ENCODE measurements at places on chromosomes 16 and 17.

DNA sequence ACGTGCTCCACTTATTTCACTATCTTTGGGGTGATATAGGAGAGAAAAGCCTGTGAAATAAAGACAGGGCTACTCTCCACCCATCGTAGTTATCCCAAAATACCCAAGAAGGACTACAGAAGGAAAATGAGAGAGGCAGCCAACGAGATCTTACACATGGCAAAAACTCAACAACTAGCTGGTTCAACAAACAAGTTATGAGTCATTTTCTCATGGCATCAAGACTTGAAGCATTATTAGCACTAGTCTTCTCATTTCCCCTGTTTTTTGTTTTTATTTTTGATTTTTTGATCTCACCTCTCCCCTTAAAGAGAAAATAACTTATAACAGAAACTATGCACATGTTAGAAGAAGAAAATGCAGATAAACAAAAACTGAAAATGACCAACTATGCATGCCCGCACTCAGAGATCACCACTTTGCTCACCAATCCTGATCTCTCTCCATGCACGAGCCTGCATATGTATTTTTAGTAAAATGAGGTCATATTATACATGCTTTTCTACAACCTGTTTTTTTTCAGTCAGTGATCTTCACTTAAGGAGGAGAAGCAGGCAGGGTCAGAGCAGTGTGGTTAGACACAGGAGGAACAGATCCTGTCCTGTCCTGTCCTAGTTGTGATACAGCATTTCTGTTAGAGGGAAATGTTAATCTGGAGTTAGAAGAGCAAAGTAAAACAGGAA is 22.8 kb downstream of the FAM117A start:
- no peak for DNase-seq

DNA sequence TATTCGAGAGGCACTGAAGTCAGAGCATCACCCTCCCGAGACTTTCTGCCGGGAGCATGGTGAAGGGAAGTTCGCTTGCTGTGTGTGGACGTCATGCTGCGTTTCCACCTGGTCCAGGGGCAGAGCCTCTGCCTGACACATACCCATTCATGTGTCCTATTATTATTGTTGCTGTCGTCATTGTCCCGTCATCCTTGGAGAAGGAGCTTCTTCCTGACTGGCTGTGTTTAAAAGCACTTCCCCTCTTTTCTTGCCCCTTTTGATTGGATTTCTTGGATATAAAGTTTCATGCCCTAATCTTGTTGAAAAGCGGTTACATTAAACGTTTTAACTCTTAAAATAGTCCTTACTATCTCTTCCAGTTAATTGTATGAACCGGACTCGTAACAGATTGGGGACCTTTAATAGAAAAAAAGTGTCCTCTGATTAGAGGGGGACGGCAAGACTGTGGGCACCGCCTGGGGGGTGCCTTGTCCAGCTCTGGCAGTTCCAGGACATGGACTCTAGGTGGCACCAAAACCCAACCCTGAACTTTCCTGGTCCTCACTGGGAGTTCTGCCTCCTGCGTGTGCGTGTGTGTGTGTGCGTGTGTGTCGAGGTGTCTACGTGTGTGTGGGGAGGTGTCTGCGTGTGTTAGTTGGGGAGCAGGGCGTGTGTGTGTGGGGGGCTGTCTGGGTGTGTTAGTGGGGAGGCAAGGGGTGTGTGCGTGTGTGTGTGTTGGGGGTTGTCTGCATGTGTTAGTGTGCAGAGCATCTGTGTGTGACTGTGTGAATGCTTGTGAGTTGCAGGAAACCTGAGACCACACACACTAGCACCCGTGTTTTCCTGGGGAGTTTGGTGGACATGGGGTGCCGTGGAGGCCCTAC is 133.3 kb upstream of the CIBAR2 start:
- DNase-seq, result peak; percentile 57

GRCh38 chr16:57669476-57670162 is 1.5 kb downstream of the ADGRG3 start:
- no peak for DNase-seq

GRCh38 chr17:31397256-31397939 is 5.9 kb downstream of the RAB11FIP4 start:
- DNase-seq, result no peak

- DNase-seq, result no peak
Observed at GRCh38 chr16:46737621-46738214, 10.4 kb downstream of the MYLK3 start.

GRCh38 chr16:86304868-86305267 is 205.5 kb upstream of the FOXF1 start:
- no peak for DNase-seq

DNA sequence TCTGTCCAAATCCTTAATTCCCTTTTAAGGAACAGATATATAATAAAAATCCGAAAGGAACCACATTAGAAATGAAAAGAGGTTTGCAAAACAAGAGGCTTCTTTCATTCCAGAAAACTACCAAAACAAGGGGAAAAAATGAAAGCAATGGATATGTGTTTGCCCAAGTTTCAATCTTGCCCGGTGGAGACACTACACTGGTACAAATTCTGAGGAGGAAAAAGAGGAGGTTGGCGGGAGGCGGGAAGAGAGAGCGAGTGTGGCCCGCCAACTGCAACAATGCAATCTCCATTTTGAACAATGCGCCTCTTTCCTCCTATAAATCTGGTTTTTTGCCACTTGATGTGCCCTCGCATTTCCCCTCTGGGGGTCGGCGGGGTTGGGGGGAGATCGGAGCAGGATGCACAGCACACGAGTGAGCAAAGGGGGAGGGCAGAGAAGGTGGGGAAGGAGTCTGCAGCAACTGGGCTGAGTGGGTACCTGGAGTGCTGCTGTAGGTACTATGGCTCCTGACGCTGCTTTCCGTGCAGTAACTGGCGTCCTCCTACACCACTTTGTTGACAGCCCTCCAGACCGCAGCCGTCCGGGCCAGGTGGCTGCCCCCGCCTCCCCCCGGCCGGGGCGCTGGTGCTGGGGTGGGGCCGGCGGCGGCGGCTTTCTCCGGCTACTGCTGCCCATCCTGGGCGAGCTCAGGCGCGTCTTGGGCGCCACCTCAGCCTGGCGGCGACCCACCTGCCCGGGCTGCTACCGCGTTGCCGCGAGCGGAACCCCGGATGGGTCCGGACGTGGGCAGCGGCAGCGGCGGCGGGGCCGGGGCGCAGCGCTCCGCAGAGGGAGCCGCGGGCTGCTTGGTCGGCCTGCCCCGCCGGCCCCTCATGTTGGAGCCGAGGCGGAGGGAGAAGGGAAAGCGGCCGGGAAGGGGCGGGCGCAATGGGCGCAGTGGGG is 93.8 kb upstream of the PLEKHM1 start:
- DNase-seq, result peak; percentile 78

- no peak for DNase-seq
Observed at GRCh38 chr17:65542067-65542466, 19.4 kb downstream of the AXIN2 start.

GRCh38 chr17:1736348-1737281 is 6.1 kb upstream of the SERPINF2 start:
- DNase-seq, result no peak

DNA sequence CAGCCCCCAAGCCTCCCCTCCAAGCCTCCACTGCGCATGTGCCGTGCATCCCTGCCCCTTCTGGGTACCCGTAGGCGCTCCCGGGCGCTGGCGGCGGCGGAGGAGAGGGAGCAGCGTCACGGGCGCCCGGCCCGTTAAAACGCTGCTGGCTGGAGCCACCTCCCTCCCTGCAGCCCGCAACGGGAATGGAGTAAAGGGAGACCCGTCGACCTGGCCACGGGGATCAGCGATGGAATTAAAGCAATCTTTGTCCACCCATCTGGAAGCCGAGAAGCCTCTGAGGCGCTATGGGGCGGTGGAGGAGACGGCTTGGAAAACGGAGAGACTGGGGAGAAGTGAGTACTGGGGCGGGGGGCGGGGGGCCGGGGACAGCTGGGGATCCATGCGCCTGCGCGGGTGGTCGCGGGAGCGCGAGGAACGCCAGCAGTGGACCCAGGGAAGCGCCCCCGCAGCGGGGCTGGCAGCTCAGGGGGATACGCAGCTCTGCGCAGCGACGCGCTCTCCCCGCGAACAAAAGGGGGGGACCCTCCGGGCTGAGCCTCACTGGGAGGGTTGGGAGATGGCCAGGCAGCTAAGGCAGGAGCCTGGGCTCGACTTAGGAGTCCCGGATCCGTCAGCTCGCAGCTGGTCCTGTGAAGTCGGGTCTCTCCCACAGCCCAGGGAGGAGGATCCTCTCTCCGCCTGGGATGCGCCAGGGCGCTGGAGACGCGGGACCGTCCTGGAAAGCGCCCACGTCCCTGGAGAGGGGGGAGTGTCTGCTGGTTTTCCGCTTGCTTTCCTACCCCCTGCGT is at the start of gene BMERB1:
BMERB1 (plus strand) TSS at position 164 of the 791 bp plus-strand sequence; CDS start at position 230, 66 bp downstream.
- peak; percentile 53 for DNase-seq

GRCh38 chr16:68289202-68289601 is 21.5 kb downstream of the SLC7A6OS start:
- no peak for DNase-seq

All from CD4-positive, alpha-beta T cell treated with Interferon alpha-2 for 1 hour (primary cell).